T-helper 2 cell (primary cell): ENCODE measurements at places on chromosomes 2 and 18.

DNA sequence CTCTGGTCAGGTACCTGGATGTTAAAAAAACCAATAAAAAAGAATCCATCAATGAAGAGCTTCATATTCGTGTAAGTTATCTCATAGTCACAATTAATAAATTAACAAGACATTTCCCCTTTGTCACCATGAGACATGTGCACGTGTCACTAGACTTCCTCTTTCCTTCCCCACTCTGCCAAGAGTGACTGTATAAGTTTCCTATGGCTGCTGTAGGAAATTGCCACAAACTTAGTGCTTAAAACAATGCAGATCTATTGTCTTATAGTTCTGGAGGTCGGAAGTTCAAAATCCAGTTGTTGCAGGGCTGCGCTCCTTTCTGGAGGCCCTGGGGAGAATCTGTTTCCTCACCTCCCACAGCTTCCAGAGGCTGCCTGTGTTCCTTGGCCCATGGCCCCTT, 35.8 kb downstream of the SLC9A4 start:
- DNase-seq, result no peak

DNA sequence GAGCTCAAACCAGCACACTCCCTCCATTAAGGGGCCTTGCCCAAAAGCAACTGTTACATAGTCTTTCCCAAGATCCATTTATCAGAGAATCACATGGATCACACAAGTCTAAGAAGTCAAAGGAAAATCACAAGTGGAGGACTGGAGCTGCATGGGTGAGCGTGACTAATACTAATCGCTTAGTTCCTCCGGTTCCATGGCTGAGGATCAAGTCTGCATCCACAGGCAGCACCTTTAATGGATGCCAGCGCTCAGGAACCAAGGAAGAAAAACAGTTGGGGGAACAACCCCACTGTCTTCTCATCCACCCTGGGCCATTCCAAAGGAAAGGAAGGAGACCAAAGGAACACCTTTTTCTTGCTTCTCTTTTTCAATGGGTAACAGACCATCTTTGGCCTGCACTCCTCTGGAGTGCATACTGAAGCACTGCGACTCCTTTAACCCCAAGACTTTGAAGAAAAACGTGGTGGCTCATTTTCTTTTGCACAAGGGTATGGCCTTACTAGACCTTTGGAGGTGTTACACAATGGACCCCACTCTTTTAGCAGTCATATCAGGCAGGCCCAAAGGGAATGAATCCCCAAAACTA, 9.2 kb upstream of the WDR33 start:
- DNase-seq, result no peak

- no peak for DNase-seq
Measured at GRCh38 chr2:19043893-19044292, 314.5 kb downstream of the OSR1 start.

GRCh38 chr2:70511971-70512729, 41.5 kb downstream of the TGFA start:
- no peak for DNase-seq

- DNase-seq, result no peak
Measured at GRCh38 chr2:198293281-198293680, 488.9 kb downstream of the PLCL1 start.

GRCh38 chr18:38695559-38696280, 1130.1 kb upstream of the CELF4 start:
- no peak for DNase-seq
